ENCODE measurements at places on chromosomes 4 and X.

- DNase-seq, result no peak
Observed at GRCh38 chr4:145805490-145805889, 125.5 kb downstream of the C4orf51 start.

DNA sequence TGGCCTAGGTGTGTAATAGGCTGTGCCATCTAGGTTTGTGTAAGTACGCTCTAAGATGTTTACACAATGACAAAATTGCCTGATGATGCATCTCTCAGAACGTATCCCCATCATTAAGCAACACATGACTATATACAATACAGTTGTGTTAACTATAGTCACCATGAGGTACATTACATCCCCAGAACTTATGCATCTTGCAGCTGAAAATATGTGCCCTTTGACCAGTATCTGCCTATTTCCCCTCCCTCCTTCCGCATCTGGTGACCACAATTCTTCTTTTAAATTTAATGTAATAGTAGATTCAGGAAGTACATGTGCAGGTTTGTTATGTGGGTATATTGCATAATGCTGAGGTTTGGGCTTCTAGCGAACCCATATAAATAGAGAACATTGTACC is 239.8 kb upstream of the IL1RAPL1 start:
- DNase-seq, result no peak

- no peak for DNase-seq
Observed at GRCh38 chr4:78704981-78705683, 71.0 kb upstream of the BMP2K start.

- DNase-seq, result no peak
Observed at GRCh38 chrX:50093625-50094024, 107.2 kb downstream of the AKAP4 start.
